ENCODE measurements at places on chromosomes 2 and 18.

DNA sequence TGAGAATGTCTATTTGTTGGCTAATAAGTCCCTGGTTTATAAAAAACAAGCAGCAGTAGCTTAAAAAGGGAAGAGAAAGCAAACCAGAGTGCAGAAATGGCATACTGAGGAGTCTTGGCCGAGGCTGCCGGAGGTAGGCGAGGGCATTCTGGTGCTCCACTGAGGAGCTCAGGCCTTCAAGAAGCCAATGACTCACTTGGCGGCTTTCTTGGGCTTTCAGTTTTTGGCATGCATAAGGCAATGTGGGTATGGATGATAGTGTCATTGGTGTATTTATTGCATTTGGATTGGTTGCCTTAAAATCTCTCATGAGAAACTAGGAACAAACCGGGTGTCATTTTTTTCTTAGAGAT, 119.6 kb upstream of the ARL5A start:
- DNase-seq, result no peak

DNA sequence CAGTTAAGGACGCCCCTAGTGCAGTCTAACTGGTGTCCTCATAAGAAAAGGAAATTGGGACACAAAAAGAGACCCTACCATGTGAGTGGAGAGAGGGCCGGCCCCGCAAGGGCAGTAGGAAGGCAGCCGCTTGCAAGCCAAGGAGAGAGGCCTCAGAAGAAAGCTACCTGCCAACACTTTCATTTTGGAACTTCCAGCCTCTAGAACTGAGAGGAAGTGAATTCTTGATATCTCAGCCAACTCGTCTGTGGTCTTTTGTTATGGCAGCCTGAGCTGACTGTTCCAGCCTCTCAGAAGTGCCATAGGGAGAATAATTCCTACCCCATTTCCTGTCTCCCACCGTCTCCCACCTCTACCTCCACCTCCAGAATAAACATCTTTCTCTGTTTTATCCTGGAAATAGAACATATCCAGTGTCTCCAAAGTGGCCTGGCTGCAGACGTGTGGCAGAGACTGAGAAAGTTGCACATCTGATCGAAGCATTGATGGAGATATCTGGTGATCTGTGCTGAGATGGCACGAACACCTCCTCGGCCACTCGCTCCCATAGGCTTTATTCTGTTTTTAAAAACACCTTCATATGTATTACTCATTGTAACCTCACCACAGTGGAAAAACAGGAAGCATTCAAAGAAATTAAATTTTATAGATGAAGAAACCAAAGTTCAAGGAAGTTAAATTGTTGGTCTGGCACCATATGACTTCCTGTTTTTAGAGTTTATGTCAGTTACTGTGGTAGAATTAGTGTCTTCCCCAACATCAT, 39.5 kb upstream of the MARCO start:
- DNase-seq, result no peak

DNA sequence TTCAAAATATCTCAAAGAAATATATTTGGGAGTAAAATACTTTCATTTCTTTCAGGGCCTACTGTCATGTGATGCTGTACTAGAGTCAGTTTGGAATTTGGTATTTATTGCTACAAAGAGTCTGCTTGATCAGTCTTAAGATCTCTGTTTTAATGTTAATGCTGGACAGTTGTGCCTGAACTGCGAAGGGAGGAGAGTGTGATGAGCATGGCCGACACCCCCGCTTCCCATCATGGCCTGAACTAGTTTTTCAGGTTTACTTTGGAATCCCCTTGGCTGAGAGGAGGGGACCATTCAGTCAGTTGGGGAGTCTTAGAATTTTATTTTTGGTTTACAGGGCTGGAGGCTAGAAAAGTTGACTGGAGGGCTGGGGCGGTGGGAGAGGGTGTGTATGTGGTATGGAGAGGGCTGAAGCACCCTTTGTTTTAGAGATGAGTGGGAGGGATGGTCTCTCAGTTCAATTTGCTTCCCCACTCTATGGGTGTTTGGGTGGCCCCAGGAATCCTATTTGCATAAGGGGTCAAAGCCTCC, 20.9 kb upstream of the TEX44 start:
- DNase-seq, result no peak

- DNase-seq, result no peak
Measured at GRCh38 chr2:227191367-227191766, 26.9 kb downstream of the COL4A3 start.

GRCh38 chr2:30095402-30095801, 51.4 kb upstream of the YPEL5 start:
- DNase-seq, result no peak

DNA sequence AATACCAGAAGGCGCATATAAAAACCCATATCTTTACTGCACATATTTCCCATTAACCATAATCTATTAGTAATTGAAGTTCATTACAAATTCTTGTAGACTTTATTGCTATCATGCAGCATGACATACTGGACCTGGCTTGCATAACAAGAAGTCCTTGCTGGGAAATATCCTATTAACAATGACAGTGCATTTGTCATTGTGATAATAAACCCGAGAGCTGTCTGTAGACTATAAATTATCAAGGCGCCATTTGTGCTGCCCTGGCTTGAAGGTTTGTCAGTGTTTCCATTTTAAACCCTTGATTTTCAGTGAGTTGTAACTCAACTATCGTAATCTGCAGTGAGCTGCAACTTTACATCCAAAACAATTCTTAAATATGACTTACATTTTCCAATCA, 59.0 kb downstream of the HNMT start:
- no peak for DNase-seq

- no peak for DNase-seq
Measured at GRCh38 chr2:233519787-233520611, 46.6 kb downstream of the USP40 start.

DNA sequence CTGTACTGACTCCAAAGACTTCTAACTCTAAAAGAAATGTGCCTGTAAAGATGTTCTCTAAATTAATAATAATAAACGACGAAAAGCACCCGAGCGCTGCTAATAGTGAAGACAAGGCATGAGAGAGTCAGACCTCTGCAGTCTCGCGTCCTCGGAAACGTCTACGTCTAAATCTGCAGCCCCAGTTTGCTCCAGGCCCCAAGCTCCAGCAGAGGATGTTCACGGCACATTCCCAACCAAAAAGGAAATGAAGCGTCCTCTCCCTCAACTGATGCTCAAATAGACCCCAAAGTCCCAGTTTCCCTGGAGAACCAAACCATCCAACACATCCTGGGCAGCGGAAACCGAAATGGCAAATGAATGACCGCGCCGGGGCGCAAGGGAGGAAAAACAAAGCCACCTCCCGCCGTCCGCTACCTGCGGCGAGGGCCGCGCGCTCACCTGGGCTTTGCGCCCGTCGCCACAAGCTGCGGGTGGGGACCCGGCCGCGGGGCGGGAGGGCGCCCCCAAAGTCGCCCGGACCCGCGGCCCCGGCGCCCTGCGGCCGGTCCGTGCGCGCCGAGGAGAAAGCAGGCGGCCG, 47.1 kb upstream of the CCDC150 start:
- peak; percentile 36 for DNase-seq

GRCh38 chr2:206800506-206801417, 35.4 kb downstream of the FASTKD2 start:
- DNase-seq, result peak; percentile 48

DNA sequence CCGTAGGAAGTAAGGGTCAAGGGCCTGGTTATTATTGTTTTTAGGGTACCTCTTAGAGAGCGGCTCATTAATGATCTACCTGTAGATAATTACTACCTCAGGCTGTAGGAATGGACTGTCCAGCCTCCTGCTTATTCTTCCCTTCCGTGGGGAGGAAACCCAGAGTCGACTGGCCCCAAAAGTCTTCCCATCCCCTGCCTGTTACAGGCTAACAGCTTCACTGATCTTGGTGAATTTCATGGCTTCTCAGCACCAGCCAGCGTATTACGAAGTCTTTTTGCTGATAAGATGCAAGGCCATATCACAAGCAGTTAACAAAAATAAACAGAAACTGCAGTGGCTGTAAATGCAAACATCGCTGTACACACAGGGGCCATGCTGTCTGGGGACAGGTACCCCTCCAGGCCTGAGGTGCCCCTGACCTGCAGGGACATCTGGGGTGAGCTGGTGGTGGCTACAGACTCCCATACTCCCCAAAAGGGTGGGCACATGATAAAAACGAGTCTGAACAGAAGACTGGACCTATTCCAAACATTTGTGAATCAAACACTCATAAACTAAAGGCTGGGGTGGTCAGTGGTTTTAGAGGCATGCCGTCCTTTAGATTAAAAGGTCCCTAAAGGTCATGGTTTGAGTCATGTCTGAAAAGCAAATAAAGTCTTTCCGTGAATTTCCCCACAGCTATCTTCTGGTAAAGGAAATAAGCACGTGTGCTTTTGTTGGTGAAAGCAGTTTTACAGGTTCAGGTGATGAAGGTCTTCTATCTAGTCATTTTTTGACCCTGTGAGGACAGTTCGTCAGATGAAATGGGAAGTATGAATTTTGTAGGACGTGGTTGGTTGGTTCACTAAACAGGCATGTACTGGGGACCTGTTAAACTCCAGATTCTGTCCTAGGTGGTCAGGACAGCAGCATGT, 36.7 kb downstream of the TTC39C start:
- no peak for DNase-seq

- DNase-seq, result no peak
Measured at GRCh38 chr2:5315041-5315440, 377.1 kb upstream of the SOX11 start.

DNA sequence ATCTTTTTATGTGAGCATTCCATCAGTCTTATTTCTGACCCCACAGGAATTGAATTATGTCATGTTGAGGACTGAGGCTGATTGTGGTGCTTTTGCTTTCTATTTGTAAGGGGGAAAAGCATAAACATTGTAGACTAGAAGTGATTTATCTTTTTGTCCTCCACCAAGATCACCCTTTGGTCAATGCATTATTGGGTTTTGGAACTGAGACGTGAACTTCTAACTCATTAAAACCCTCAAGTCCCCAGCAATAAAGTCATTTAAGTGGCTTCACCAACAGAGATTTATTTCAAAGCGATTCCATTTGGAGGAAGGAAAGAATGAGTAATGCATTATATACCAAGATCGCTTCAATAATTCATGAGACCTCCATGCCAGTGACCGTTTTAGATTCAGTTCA, 75.5 kb upstream of the TXNDC2 start:
- no peak for DNase-seq

DNA sequence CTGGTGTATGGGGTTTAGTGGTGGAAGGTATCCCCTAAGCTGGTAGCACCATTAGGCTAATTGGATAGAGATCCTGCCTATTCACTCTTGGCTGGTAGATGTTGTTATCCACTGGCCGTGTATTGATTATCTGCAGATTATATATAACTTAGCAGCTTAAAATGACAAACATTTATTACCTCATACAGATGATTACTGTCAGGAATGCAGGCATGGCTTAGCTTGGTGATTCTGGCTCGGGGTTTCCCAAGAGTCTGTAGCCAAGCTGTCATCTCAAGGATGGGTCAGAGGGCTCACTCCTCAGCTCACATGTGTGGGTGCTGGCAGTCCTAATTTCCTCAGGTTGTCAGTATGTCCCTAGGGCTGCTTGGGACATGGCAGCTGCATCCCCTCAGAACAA, 465.8 kb downstream of the PARD3B start:
- DNase-seq, result no peak

GRCh38 chr2:80947601-80948130, 643.1 kb upstream of the LRRTM1 start:
- no peak for DNase-seq

DNA sequence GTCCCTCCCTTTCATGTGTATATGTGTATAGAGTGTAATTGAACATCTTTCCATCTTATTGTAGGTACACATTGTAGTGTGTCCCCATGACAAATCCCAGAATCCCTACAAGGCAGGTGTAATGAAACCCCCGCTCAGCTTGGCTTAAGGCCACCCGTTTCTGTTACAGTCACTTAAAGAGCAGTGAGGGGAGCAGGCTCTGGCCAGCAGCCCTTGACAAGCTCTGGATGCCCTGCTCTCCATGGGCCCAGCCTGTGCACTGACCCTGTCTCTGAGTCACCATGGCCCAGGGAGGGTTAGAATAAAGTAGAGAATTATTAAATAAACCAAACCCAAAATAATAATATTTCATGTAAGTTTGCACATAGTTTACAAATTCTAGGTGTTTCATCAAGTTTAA, 17.2 kb upstream of the MAL start:
- no peak for DNase-seq

GRCh38 chr2:217934321-217935131, 68.3 kb downstream of the TNS1 start:
- DNase-seq, result no peak

GRCh38 chr2:142824756-142825155, 52.7 kb upstream of the KYNU start:
- no peak for DNase-seq

- DNase-seq, result no peak
Measured at GRCh38 chr2:18835787-18836186, 246.4 kb upstream of the NT5C1B start.

DNA sequence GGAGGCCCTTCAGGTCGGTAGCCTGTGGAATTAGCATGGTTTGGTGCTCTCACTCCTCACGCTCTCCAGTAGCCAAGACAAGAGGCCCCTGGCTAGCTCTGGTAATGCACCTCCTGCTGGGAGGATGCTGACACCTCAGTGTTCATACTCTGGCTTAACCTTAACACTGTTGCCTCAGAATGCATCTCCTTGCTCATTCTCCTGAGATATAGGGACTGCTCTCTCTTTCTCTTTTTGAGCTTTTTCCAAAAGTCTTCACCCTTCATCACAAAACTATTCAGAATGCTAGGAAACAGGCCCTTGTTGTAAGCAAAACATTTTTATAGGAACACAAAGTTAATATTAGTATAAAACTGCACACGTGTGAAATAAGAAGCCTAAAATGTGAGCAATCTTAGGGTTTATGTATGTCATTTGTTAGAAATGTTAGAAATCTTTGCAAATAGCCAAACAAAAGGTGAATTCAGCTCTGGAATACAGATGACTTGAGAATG, 17.3 kb upstream of the IMPA2 start:
- DNase-seq, result no peak

DNA sequence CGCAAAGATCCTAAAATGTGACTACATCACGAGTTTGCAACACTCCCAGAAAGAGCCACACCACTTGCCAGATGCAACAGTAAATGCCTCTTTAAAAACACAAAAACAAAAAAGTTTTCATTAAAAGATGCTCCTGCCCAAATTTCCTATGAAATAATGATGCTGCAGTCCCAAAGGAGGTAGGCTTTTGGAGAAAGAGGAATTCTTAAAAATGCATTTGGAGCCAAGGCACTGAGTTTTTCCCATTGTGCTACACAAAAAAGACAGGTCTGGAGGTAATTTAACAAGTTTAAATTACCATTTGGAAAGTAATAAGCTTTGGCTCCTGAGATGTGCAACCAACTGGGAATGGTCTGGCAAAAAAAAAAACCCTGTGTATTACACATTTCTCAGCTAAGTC, 145.0 kb downstream of the PID1 start:
- DNase-seq, result no peak

- no peak for DNase-seq
Measured at GRCh38 chr2:45681675-45682074, 30.2 kb downstream of the PRKCE start.

GRCh38 chr2:85505551-85506238, 33.3 kb upstream of the MAT2A start:
- no peak for DNase-seq

GRCh38 chr2:75466708-75467311, 93.9 kb downstream of the EVA1A start:
- DNase-seq, result no peak

- no peak for DNase-seq
Measured at GRCh38 chr2:212421556-212422334, 116.9 kb downstream of the ERBB4 start.

Measured in activated T-cell treated with anti-CD3 and anti-CD28 coated beads, Interleukin-2, amount 50 U/mL, for 24 hours (primary cell).